ENCODE measurements at places on chromosomes 6 and 20.

DNA sequence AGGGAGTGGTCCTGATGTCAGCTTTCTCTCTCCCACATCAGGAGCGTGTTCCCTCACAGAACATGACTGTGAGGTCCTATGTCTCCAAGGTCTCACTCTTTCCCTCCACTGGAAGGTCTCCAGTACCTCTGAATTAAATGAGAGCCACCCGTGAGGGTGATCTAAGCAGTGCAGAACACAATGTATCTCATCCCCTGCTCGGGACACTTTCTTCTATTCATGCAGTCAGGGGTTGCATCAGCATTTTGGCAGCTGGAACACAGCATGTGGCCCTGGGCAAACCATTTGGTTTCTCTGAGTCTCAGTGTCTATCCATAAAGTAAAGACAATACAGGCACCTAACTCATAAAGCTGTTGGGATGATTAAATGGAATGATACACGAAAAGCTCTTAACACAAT lies 34.2 kb downstream of the MAFB start:
- no peak for DNase-seq
- no peak overlapping the region for H3K27ac ChIP-seq

- no peaks in the 10 kb centered on the region for H3K27me3 ChIP-seq
- peaks cover 7% of the 10 kb centered on the region for H3K36me3 ChIP-seq
- H3K27ac ChIP-seq = no peak overlapping the region
- H3K4me1 ChIP-seq = no peaks in the 10 kb centered on the region
- no peak for DNase-seq
Observed at GRCh38 chr6:125274935-125275334, 26.8 kb downstream of the HDDC2 start.

GRCh38 chr6:170068496-170068895 lies 222.4 kb downstream of the DLL1 start:
- H3K27ac ChIP-seq = no peak overlapping the region
- no peaks in the 10 kb centered on the region for H3K4me1 ChIP-seq
- no peaks in the 10 kb centered on the region for H3K27me3 ChIP-seq
- H3K36me3 ChIP-seq = no peaks in the 10 kb centered on the region

DNA sequence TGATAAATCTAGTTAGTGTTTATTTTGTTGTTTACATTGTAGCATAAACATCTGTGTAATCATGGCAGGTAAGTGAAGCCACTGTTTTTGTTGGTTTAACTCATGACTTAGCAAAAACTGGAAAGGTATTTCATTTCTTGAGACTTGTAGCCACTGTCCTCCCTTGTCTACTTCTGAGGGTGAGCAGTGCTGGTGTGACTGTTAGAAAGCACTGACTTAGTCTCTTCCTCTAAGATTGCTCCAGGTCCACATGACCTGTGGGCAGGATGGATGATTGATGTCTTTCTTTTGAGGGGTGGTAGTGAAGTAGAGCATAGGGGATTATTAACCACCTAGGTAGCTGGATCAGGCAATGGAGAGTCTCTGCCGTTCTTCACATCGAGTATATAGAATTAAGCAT lies 203.8 kb downstream of the ARID1B start:
- H3K36me3 ChIP-seq = no peaks in the 10 kb centered on the region
- H3K4me1 ChIP-seq = peaks cover 83% of the 10 kb centered on the region
- no peak overlapping the region for H3K27ac ChIP-seq

GRCh38 chr6:145028144-145028818 lies 707.0 kb downstream of the EPM2A start:
- no peaks in the 10 kb centered on the region for H3K27me3 ChIP-seq
- H3K36me3 ChIP-seq = no peaks in the 10 kb centered on the region
- H3K4me1 ChIP-seq = no peaks in the 10 kb centered on the region

GRCh38 chr20:48064929-48065328 lies 279.6 kb upstream of the SULF2 start:
- DNase-seq = no peak
- H3K27me3 ChIP-seq = no peaks in the 10 kb centered on the region
- H3K4me1 ChIP-seq = no peaks in the 10 kb centered on the region

DNA sequence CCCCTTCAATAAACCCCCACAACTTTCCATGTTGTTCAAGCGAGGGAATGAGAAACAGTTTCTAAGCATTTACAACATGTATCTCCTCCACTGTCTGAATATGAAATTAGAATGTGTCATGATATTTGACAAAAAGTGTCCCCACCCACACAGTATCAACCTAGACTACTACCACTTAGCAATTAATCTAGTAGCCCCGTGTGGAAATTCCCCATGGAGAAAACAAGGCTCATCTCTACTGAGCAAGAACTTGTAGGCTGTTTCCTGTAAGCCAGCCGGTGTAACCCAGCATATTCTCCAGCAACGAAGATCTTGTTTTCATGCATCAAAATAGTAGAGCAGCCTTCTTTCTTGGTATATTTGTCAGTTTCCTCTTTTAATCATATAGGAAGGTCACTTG lies 115.0 kb downstream of the IRF4 start:
- DNase-seq = no peak
- no peak overlapping the region for H3K27ac ChIP-seq
- H3K27me3 ChIP-seq = no peaks in the 10 kb centered on the region
- H3K36me3 ChIP-seq = no peaks in the 10 kb centered on the region
- H3K4me3 ChIP-seq = no peak overlapping the region
- peaks cover 50% of the 10 kb centered on the region for H3K4me1 ChIP-seq

DNA sequence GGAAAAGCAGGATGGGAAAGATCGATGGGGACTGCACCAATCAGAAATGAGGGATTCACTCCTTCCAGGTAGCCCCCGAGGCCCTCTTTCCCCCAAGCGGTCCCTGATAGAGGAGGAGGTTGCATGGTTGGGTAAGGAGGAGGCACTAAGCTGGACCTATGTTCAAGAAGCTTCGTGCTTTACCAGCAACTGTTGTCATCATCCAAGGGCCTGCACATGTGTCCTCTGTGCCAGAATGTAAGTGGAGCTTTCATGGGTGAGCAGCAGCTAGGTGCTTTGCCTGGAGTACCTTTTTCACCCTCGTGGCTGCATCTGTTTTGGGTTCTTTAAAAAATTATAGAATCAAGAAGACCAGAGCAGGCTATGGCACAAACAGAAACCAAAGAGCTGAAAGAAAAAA lies 54.0 kb downstream of the GMPR start:
- no peaks in the 10 kb centered on the region for H3K36me3 ChIP-seq
- H3K27ac ChIP-seq = no peak overlapping the region
- no peak for DNase-seq
- H3K27me3 ChIP-seq = no peaks in the 10 kb centered on the region
- H3K4me3 ChIP-seq = no peak overlapping the region

- peaks cover 22% of the 10 kb centered on the region for H3K27me3 ChIP-seq
- H3K36me3 ChIP-seq = no peaks in the 10 kb centered on the region
- no peak overlapping the region for H3K4me3 ChIP-seq
- H3K4me1 ChIP-seq = peaks cover 20% of the 10 kb centered on the region
Observed at GRCh38 chr6:169251371-169251802, 2.3 kb downstream of the THBS2 start.

- no peak overlapping the region for H3K4me3 ChIP-seq
- H3K36me3 ChIP-seq = no peaks in the 10 kb centered on the region
- no peaks in the 10 kb centered on the region for H3K27me3 ChIP-seq
- no peak overlapping the region for H3K27ac ChIP-seq
- H3K4me1 ChIP-seq = no peaks in the 10 kb centered on the region
Observed at GRCh38 chr6:107192830-107193229, 77.5 kb upstream of the BEND3 start.
